ENCODE measurements at places on chromosomes 2 and 18.

GRCh38 chr2:21461754-21462240 is 338.0 kb downstream of the TDRD15 start:
- DNase-seq: no peak

GRCh38 chr2:73141896-73142295 is 29.1 kb upstream of the RAB11FIP5 start:
- DNase-seq: no peak

DNA sequence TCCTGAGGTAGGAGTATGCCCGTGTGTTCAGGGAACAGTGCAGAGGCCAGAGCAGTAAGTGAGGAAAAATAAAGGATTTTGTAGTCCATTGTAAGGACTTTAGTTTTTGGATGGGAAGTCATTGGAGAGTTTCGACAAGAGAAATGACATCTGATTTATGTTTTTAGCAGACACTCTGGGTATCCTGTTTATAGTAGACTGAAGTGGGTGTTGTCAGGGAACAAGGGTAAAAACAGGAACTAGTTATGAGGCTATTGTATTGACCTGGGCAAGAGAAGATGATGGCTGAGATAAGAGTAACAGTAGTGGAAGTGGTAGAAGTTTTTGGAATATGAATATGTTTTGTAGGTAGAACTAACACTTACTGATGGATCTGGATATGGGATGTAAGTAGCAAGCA is 59.8 kb downstream of the GTF2A1L start:
- DNase-seq: no peak

GRCh38 chr2:11990576-11990975 is 244.1 kb downstream of the LPIN1 start:
- DNase-seq: no peak

DNA sequence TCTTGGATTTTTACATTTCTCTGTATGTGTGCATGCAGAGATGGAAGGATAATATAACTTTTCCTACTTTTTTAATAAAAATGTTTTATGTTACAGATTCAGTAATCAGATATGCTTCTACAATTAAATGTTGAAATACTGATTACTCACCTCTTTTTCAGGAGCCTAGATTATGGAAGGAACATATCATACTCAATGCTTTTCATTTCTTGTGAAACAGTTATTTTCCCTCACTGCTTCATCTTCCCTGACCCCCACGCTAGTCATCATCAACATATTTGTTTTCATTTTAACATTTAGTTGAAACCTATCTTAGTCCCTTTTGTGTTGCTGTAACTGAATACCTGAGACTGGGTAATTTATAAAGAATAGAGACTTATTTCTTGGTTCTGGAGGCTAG is 190.7 kb downstream of the WDR7 start:
- no peak for DNase-seq

GRCh38 chr2:58571181-58571852 is 330.2 kb upstream of the FANCL start:
- no peak for DNase-seq

DNA sequence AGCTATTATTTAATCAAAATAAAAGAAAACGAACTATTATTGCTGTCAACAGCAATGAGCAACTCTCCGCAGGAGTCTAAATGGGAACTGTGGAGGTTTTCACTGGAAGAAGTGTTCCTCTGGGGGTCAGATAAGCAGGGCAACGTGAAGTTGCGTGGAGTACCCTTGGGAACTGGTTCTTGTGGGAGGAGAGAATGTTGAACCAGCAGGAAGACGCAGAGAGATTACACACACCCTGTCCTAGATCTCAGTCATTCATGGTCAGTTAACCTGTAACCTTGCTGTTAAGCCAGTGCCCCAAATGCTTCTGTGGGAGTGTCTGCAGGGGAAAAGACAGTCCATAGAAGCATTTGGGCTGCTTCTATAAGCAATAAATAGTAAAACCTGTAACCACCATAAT is 20.4 kb upstream of the CABLES1 start:
- DNase-seq: no peak

DNA sequence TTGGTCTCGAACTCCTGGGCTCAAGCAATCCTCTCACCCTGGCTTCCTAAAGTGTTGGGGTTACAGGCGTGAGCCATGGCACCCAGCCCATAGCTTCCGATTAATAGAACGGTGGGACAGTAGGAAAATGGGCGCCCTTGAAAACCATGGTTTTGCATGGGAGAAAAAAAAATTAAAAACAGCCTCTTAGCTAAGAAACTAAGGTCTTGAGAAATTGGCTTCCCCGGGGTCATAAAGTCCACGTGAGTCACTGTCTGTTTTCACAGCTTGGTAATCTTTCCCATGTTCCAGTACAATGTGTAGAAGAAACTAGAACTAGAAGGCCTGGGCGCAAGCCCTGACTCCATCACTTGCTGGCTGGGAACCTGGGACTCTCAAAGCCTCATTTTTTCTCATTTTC is 20.7 kb downstream of the B3GNT2 start:
- no peak for DNase-seq

GRCh38 chr2:28955467-28955866 is 25.6 kb upstream of the TOGARAM2 start:
- no peak for DNase-seq

DNA sequence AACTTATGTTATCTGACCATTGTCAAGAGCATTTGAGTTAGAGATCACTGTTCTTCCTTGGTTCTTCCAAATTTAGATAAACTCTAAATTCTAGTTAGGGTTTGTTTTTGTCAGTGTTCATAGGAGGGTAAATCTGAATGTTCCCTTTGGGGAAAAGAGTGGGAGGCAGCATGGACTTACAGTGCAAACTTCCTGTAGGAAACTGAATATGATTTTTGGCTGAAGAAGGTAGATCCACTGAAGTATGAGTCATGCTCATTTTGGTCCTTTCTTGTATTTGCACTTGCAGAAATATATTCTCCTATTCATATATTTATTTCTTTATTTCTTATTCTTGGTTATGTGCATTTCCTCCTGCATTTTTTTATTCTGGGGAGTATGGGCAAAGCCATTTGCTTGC is 27.3 kb downstream of the CCDC85A start:
- no peak for DNase-seq

DNA sequence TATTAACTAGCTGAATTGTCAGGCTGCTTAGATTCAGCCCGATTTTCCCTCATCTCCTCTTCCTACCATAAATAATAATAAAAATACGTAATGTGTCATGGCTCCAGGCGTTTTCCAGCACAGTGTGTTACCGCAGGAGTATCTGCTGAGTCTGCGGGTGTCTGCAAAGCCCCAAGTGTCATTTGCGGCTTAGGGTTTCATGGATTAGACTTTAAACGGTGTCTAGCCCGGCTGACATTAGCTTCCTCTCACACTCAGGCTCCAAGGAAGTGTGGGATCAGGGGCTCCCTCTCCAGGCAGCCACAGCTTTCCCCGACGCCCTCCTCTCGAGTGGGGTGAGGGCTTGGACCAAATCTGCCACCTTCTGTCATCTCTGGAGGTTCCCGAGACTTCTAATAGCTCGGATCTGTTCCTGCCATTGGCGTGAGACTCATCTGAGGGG is 14.1 kb upstream of the HOXD1 start:
- no peak for DNase-seq

DNA sequence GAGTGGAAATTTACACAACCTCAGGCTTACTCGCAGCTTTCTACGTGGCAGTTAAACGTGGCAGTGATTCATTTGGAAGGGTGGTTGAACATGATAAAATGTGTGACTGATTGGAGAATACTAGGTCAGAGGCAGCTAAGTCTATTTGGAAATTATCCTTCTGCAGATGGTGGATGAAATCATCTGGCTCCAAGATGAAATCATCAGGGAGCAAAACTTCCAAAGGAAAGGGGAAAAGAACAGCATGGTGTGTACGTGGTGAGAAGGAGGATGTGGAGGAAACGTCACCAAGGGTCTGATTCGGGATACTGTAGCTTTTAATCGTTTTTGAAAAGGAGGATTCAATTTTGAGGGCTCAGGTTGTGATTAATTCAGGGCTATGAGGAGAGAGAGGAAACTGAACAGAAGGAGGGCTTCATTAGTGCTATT is 47.9 kb downstream of the COL3A1 start:
- no peak for DNase-seq

DNA sequence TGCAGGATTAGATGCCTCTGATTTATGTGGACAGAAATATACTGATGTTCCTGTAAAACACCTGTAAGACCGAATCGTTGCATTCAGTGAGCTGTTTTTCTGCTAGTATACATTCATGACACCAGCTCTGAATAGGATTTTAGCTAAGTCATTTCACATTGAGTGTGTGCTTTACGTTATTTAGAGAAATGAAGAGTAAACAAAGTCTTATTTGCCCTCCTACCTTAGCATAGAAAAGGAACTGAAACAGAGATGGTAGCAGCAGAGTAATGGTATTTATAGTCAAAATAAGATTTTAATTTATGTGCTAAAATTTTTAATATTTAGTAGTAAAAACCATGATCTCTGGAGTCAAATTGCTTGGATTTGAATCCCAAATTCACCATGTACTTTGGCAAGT is 168.0 kb downstream of the CERS6 start:
- no peak for DNase-seq

DNA sequence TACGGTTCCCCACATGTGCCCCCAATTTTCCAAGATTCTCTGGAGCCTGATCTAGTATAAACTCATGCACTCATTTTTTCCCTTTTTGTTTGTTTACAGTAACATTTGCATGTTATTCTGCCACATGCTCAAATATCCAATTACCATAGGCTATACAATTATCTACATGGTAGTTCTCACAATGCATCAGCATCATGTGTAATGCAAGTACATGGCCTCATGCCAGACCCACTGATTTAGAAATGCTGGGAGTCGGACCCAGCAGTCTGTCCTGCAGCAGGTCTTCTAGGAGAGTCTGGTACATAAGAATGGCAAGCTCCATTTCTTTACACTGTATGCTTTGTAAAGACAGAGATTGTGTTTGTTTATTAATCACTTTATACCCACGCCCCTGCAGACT is 107.7 kb downstream of the CBLN2 start:
- no peak for DNase-seq

GRCh38 chr2:167480986-167481309 is 592.7 kb downstream of the XIRP2 start:
- DNase-seq: no peak

- DNase-seq: no peak
These were observed 127.2 kb downstream of the PDE1A start for GRCh38 chr2:182299632-182300031.

GRCh38 chr18:63339920-63340484 is 20.4 kb upstream of the BCL2 start:
- DNase-seq: peak; percentile 36

- DNase-seq: no peak
These were observed 5.0 kb downstream of the TANK start for GRCh38 chr2:161165266-161165665.

GRCh38 chr2:133462811-133463210 is 105.5 kb downstream of the NCKAP5 start:
- DNase-seq: no peak

- no peak for DNase-seq
These were observed 768.9 kb downstream of the SLC4A3 start for GRCh38 chr2:220396287-220396686.

- DNase-seq: no peak
These were observed 524.4 kb downstream of the BCL11A start for GRCh38 chr2:60028849-60029565.

GRCh38 chr2:215881582-215881981 is 131.8 kb downstream of the MREG start:
- no peak for DNase-seq

GRCh38 chr2:151786483-151786882 is 41.7 kb downstream of the ARL5A start:
- DNase-seq: no peak

DNA sequence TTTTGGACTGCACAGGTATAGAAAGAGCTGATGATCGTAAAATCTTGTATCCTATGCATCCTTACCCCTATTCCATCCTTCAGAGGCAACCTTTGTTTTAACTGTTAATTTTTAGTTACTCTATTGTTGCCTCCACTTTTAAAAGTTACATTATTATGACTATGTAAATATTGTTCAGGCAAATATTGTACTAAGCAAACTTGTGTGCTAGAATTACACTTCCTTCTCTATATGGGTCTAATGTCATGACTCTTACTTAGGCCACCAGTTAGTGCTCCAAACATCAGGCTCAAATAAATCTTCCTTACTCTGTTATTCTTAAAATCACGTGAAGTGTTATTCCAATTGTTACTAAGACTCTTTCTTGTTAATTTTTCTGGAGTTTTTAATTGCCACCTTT is 47.4 kb upstream of the EMILIN2 start:
- DNase-seq: no peak

GRCh38 chr2:88638743-88639142 is 11.5 kb upstream of the EIF2AK3 start:
- DNase-seq: no peak

DNA sequence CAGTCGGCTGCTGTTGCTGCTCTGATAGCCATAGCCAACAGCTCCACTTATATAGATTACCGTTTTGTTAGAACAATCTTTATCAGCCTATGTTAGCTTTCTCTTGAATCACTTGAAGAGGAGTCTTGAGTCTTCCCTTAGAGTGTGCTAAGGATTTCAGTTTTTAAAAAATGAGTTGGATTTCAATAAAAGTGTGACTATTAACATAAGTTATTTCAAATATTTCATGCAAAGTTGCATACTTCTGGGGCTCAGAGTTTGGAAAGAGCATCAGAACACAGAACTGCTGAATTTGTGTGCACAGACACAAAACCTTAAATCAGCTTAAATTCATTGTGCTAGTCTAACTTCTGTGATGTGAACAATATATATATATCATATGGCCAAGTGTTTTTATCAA is 174.7 kb downstream of the MTX2 start:
- no peak for DNase-seq

GRCh38 chr2:120342446-120342845 is 3.5 kb upstream of the INHBB start:
- no peak for DNase-seq

DNA sequence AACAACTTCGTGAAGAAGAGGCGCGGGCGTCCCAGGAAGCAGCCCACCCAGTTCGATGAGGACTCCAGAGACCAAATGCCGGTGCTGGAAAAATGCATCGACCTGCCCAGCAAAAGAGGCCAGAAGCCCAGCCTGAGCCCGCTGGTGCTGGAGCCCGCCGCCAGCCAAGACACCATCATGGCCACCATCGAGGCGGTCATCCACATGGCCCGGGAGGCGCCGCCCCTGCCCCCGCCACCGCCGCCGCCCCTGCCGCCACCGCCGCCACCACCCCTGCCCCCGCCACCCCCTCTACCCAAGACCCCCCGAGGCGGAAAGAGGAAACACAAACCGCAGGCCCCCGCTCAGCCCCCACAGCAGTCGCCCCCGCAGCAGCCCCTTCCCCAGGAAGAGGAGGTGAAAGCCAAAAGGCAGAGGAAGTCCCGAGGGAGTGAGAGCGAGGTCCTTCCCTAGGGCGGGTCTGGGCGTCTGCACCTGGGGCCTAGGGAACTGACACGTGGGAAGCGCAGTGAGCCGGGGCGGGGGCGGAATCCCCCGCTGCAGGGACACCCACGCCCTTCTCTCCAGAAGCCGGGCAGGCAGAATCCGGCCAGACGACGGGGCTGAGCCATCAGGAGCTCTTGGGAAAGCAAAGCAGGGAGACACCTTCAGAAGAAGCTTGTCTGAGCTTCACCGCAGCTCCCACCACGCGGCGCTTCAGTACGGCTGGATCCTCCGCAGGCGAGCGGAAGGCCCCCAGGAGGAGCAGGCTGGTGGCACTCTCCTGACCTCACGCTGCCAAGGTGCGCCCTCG is 382.8 kb downstream of the SETBP1 start:
- no peak for DNase-seq

- DNase-seq: no peak
These were observed 39.3 kb downstream of the EIPR1 start for GRCh38 chr2:3338340-3338739.

Data from activated CD4-positive, alpha-beta T cell treated with anti-CD3 and anti-CD28 coated beads, Interleukin-2, amount 50 U/mL, for 4 hours (primary cell).